ENCODE measurements at places on chromosomes 3 and 15.

DNA sequence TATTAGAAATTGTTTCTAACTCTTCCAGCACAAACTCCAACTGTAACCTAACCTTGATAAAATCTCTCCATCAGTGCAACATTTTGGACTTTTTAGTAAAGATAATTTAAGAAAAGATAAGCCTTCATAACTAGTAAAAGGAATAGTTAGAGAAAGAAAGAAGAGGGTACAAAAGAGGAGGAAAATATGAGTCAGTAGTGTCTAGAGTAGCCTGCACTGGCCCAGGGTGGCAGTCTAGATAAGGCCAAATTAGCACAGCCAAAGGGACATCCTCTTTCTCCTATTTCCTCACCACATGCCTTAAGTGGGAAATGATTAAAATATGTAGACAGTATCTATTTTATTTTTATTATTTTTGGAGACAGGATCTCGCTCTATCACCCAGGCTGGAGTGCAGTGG is 3.7 kb downstream of the PROS1 start:
- DNase-seq, result no peak

DNA sequence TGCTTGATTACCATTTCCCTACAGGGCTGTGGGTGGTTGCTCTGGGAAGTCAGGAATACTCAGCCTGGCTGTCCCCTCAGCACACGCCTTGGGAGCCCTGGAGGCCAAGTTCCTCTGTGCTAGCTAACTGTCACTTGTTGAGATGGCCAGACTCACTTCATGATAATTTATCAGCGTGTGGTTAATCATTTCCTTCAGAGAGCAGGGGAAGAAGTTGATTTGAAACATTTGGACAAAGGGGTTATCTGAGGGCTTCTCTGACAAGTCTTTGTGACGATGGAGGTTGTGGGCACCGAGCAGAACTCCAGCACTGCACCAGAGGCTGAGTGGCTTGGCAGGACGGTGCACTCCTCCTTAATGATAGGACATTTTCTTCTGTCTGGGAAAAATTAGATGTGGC is 61.9 kb downstream of the WHAMM start:
- DNase-seq, result no peak

- no peak for DNase-seq
Observed at GRCh38 chr3:100563652-100564211, 45.7 kb upstream of the ADGRG7 start.

GRCh38 chr3:133364704-133365103 is 35.2 kb upstream of the BFSP2 start:
- DNase-seq, result no peak

DNA sequence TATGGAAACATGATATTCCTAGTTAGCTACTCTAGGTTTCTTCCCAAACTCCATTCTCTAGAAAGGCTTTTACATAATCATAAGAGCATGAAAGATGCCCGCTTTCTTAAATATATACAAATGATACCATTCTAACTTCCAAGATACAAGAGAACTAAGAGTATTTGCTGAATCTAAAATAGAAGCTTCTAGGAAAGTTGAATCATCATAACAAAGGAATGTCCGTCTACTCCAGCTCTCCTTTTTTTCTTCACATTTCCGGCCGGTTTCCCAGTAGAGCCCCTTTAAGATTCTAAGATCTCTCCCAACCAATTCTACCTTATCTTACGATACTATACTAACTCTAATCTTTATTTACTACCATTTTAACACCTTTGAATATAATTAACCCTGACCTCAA is 60.1 kb downstream of the RAD18 start:
- no peak for DNase-seq

DNA sequence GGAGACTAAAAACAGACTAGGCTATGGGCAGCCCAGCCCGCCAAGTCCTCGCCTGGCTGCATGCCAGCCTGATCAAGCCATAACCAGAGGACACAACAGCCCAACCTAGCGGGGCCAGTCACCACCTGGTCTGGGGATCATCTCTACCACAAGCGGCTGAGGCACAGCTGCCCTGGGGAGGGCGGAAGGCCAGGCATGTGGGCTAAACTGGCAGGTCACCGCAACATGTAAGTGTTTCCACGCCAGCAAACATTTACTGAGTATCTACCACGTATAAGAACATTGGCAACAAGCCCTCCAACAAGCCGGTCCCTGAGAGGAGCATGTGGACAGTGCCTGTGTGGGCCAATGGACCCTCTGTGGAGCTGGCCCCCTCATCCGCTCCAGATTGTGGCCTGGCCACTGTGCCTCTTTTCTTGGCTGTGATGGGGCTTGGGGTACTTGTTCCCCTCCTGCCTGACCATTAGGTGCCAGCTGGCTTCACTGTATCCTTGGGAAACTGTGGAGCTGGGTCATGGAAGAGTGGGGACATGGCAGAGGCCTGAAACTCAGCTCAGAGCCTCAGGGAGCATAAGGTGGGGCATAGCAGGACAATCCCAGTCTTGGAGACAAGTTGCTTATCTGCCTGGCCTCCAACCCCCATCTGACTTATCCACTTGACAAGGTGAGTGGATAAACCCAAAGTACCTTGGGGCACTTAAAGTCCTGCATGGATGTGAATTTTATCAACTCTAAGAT is 9.0 kb downstream of the UBXN7 start:
- peak; percentile 32 for DNase-seq

- no peak for DNase-seq
Observed at GRCh38 chr3:14536837-14537589, 3.1 kb downstream of the GRIP2 start.

DNA sequence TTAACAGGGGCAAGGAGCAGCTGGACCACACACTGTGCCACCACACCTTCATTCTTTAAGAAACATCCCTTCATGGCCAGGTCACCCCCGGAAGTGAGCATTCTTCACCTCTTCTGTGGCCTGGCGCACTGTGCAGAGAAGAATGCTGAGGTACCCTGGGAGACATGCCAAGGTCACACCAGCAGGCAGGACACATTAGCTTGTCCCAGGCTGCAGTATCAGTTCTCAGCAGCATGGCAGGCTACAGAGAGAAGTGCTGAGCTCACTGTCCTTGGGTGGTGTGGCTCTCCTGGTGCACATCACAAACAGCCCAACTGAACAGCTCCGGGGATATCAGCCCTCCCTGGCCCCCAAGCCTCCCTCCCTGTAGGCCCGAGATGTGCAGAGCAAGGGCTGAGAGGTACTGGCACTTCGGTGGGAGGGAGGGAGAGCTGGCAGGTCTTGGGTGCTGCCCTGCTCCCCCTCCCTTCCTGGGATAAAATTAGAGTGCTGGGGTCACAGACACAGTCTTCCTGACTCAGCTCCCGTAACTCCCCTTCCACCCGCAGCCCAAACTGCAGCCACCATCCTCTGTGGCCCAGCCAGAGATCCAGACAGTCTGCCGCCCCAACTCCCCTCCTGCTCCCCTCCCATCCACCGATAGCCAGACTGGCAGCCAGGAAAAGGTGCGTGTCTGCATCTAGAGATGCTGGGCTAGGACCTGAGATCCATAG is 13.4 kb downstream of the SEMA7A start:
- DNase-seq, result no peak

DNA sequence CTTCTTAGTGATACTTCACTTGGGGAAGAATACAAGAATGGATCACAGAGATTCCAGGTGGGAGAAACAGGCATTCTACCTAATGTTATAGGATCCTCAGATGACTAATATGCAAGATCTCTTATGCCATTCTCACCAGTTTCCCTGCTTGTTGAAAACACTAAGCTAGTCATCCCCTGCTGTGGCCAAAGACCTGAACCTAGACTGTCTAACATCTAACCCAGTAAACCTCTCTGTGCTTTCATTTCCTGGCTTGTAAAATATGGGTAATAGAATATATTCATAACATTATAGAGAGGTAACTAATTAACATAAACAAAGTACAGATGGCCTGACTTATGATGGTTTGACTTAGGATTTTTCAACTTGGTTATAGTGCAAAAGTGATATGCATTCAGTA is 776.3 kb downstream of the TUSC7 start:
- DNase-seq, result no peak

GRCh38 chr3:190302212-190302867 is 19.9 kb downstream of the CLDN1 start:
- DNase-seq, result no peak

- no peak for DNase-seq
Observed at GRCh38 chr15:93722165-93722564, 509.2 kb upstream of the MCTP2 start.

DNA sequence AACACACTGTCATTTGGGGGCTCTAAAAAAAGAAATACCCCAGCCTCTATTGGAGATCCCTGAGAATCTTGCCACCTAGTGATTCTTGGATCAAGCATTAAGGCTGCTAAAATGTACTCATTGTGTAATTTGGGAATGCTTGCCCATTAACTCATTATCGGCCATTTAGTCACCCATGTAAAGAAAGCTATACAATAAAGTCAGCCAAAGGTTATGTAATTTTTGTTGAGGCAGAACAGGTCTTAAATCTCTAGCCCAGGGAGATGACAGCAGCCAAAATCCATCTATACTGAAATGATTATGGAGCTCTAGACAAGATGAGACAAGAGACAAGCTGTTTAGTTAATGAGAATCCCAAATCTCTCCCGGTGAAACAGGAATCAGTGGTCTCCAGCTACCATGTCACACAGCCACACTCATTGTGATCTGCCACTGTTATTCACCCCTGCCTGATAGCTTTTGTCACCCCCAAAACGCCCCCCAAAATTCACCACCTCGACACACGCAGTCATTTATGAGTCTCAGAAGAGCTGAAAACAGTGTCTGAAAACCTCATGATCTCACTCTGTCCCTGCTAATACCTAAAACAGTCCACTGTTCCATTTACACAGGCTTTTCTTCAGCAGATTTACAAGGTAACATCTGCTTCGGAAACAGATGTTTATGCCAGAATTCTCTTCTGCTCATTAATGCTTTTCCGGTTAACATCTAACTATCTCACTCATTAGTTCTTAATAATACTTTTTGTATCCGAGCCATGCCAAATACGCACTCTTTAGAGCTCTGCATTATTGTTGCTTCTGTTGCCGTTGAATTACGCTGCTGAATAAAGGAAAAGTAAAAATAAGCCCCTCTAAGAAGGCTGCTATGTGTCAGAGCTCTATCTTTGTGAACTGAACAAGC is 138.5 kb downstream of the RORA start:
- no peak for DNase-seq

DNA sequence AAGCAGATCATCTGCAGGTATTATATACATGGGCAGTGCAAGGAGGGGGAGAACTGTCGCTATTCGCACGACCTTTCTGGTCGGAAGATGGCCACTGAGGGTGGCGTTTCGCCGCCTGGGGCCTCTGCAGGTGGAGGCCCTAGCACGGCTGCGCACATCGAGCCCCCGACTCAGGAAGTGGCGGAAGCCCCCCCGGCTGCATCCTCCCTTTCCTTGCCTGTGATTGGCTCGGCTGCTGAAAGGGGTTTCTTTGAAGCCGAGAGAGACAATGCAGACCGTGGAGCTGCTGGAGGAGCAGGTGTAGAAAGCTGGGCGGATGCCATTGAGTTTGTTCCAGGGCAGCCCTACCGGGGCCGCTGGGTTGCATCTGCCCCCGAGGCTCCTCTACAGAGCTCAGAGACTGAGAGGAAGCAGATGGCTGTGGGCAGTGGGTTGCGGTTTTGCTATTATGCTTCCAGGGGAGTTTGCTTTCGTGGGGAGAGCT is 639 bp downstream of the MKRN3 start:
- no peak for DNase-seq

DNA sequence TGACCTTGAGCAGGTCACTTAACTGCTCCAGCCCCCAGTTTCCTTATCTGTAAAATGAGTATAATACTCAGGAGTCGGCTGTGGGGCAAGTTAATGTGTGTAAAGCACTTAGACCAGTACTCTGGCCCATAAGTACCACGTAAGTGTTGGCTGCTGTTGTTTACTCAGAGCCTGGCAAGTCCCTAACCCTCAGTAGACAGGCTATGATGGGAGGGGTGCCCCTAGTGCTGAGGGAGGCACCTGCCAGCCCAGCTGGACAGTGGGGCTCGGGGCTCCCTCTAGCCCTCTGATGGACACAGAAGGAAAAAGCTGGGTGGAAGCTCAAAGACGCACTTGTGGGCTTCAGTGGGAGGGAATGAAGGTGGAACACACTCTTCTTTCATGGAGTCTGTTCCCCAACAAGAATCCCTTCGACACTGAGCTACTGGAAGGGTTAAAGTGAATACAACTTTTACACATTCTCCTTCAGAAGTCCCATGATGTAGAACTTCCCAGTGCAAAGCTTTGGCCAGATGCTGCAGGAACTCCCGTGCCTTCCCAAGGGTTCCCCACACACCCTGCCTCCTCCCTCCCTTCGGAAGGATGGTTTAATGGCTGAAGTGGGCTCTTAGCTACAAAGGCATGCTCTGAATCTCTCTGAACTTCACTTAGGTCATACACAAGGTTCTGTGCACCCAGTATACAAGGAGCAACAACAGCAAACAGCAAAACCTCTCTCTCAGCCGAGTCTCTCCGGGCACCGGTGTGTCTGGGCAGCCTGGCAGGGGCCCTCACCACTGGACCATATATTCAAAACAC is 25.4 kb downstream of the TMEM44 start:
- no peak for DNase-seq

- no peak for DNase-seq
Observed at GRCh38 chr15:63818191-63818590, 15.6 kb downstream of the HERC1 start.

DNA sequence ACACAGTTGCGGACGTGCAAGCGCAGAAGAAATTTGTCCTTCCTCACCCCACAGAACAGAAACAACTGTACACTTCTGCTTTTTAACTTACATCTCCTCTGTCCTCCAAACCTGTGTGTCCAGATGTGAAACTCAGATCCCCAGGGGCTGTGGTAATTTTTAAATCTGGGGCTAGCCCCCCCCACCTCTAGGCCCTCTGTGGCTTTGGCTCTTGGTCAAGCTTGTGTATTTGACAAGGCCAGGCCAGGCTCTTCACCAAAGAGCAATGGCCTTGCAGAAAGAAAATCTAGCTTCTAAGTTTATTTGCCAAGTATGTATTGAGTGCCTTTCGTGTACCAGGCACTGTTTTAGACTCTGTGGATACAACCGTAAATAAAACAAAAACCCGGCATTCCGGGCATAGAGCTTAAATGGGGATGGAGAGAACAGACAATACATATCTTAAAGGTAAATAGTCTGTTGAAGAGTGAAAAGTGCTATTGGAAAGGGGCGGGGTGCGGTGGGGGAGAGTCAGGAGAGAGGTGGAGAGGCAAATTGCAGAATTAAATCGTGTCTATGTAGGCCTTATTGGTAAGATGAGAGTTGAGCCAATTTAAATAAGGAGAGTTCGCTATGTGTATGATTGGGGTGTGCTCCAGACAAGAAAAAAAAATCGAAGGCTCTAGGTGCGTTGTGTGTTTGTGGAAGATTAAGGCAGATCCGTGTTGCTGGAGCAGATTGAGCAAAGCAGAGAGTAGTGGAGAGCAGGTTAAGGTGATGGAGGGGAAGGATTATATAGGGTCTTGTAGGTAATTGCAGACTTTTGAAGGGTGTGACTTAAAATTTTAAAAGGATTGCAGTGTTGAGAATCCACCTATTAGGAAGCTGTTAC is 781 bp upstream of the DPH6 start:
- DNase-seq, result no peak

- no peak for DNase-seq
Observed at GRCh38 chr3:29614954-29615353, 334.1 kb downstream of the RBMS3 start.

DNA sequence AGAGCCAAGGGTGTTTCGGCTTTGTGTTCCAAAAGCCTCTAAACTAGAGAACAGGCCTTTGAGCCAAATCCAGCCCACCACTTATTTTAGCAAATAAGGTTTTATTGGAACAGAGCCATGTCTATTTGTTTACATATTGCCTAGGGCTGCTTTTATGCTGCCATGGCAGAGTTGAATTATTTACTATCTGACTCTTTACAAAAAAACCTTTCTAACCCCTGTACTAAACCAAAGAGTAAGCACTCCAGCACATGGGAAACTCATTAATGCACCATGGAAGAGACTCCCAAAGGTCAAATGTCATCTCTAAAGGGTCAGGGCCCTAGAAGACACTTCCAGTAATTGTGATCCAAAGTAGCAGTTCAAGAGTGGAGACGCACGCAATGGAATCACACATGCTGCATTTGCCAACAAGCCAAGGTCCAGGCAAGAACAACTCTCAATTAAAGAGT is 22.3 kb downstream of the OSBPL10 start:
- peak; percentile 92 for DNase-seq
